T-cell (primary cell): ENCODE measurements at places on chromosomes 3 and 15.

DNA sequence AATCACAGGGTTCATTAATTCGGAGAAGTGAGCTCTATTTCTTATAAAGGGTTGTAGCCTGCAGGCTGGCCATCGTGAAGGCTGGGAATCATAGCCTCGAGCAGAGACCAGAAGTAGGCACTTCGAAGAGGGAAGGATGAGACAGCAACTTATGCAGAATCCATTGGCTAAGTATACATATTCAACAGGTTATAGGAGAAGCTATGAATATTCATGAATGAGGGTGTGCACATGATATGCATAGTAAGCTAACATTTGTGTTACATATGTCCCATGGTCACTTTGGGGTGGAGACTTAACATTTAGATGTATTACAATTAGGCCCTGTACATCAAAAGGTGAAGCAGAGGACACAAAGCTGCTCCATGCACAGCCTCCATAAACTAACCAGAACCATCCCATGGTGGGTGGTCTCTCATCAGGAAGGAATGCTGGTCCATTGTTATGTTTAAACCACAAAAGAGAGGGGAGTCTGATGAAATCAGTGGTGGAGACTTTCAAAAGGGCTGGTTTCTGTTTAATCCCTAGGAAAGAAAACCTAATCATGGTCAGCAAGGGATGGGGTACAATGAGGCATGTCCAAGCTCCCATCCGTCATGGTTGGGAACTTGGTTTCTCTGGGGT, 80.8 kb upstream of the FHIT start:
- DNase-seq: no peak

- no peak for DNase-seq
These were observed 100.1 kb downstream of the LRTM1 start for GRCh38 chr3:54827776-54828175.

- DNase-seq: no peak
These were observed 2.3 kb upstream of the COLQ start for GRCh38 chr3:15523660-15524417.

GRCh38 chr15:83700082-83700481, 46.2 kb downstream of the ADAMTSL3 start:
- no peak for DNase-seq

- DNase-seq: no peak
These were observed 732.4 kb upstream of the GBE1 start for GRCh38 chr3:82493858-82494257.

DNA sequence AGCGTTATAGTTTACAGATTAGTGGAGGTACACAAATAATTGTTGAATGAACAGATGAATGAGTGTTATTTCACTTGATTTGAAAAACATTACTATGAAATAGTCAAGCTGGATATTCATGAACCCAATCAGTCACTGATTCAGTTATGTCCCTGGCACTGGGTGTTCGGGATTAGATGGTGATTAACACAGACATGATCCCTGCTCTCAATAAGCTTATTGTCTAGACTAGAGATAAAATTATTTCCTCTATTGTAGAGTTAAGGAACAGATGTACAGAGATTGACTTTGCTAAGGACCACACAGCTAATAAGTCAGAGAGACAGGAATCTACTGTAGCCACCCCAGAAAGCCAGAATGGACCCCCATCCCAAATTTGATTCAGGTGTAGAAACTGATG, 963 bp downstream of the GRAMD1C start:
- DNase-seq: no peak

GRCh38 chr3:127665586-127665985, 7.2 kb upstream of the ABTB1 start:
- no peak for DNase-seq

DNA sequence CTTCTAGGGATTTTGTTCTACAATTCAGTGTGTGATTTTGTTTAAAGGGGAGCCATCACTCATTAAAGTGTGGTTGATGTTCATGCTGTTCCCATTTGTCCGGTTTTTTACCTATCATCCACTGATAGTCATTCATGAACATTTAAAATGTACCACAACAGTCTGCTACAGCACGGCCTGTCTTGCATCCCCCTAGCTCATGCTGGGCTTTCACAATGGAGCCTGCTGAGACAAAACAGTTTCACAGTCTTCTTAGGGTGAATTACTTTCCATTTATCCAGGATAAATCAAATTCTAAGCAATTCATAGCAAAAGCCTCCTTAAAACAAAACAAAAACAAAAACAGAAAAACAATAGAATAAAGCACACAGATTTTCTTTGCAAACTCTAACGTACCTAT, 627.2 kb downstream of the CADM2 start:
- no peak for DNase-seq

DNA sequence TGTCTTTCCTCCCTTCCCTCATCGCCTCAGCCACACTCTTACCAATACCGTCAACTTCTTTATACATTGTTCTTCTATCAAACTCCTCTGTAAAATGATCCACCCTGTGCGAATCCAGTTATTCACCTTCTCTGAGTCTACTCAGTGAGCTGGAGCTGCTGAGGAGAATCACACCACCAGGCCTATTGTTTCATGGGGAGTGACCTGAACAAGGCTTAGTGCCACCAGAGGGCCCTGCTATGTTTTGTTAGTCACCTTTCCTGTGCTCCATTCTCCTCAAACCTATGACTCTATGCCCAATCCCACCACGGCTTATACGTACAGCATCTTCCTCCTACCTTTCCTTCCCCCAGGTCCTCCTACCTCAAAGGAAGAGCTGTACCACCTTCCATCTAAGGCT, 50.4 kb upstream of the MED12L start:
- DNase-seq: no peak

DNA sequence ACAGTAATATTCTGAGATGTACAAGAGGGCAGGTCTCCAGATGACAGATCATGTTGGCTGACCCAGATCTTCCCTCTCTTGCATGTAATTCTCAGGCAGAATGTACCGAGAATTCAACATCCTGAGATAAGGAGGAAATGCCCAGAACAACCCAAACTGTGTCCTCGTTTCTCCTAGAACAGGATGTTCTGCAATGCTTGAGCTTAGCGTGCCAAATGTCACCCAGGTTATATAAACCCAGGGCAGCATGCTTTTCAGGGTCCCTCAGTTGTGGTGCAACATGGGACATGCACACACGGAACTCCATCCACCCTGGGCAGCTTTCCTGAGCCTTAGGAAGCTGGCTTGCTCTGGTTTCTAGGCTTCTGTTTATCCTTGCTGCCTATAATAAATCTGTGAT, 102.1 kb upstream of the CMC1 start:
- DNase-seq: no peak

DNA sequence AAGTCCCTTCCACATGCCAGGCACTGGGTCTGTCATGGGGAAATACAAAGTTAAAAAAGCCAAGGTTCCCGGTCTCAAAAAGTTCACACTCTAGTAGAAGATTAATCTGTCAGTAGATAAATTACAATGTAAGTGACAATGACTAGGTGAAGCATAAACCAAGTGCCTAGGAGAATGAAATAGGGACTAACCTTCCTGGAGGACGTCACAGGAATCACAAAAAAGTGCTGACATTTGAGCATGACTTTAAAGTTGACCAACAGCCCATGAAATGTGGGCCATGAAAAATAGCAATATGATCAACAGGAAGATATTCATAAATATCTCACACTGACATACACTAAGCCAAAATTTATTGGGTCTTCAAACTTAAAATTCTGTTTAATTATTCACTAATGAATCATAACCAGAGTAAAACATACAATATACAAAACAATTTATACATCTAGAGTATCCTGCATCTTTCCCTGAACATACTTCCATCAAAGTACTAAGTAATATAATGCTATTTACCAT, 20.0 kb downstream of the COPS2 start:
- DNase-seq: no peak

GRCh38 chr15:40136470-40137302, 24.2 kb upstream of the BUB1B start:
- DNase-seq: no peak

GRCh38 chr3:42942693-42943092, 36.4 kb upstream of the GASK1A start:
- DNase-seq: no peak

DNA sequence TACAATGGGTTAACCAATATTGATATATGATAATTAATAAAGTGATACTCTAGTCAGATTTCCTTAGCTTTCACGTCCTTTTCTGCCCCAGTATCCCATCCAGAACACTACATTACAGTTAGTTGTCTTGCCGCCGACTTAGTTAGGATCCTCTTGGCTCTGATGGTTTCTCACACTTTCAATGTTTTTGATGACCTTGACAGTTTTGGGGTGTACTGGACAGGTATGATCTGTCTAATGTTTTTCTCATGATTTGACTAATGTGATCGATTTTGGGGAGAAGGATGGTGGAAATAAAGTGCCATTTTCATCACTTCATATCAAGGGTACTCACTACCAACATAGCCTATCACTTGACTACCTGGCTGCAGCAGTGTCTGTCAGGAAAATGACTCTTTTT, 245.0 kb upstream of the TMC3 start:
- DNase-seq: no peak

- no peak for DNase-seq
These were observed 244.9 kb downstream of the FAM43A start for GRCh38 chr3:194930377-194931204.

DNA sequence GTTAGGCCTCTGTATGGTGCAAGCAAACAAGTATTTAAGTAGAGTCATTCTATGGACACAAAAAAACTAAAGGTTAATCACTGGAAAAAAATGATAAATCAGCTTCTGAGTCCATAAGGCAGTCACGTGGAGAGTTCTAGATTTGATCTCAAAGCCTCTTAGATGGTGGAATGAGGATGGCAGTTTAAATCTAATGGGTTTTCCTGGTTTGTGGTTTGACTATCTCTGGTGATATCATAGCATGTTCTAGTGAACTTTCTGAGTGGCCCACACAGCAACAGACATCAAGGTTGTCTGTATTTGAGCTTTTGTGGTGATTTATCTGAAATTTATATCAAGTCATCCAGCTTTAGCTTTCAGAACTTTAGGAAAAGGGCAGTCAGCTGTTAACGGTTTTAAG, 52.4 kb downstream of the ILDR1 start:
- no peak for DNase-seq

- no peak for DNase-seq
These were observed 136.9 kb upstream of the CFAP20DC start for GRCh38 chr3:59186725-59187124.

GRCh38 chr3:170802164-170803151, 67.5 kb downstream of the RPL22L1 start:
- DNase-seq: no peak

- no peak for DNase-seq
These were observed 34.6 kb upstream of the CDIN1 start for GRCh38 chr15:36544518-36545466.

DNA sequence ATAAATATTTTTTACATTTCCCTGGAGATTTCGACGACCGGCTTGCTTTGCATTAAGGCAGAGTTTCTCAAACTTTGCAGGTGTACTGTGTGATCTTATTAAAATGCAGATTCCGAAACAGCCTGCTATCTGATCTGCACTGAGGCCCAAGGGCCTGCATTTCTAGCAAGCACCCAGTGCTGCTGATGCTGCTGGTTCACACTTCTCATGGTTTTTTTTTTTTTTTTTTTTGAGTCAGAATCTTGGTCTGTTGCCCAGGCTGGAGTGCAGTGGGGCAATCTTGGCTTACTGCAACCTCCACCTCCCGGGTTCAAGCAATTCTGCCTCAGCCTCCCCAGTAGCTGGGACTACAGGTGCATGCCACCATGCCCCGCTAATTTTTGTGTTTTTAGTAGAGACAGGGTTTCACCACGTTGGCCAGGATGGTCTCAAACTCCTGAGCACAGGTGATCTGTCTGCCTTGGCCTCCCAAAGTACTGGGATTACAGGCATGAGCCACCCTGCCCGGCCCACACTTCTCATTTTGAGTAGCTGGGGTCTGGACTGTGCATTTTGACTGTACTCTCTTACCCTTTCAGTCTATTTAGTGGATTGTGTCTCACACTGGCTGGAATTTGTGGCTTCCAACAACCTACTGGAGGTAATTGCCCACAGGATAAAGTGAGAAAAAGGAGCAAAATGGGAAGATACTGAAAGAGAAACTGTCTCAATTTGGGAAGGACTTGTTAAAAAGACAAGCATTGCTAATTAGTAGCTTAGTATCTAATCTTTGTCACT, 94.1 kb downstream of the ITPR1 start:
- DNase-seq: no peak

DNA sequence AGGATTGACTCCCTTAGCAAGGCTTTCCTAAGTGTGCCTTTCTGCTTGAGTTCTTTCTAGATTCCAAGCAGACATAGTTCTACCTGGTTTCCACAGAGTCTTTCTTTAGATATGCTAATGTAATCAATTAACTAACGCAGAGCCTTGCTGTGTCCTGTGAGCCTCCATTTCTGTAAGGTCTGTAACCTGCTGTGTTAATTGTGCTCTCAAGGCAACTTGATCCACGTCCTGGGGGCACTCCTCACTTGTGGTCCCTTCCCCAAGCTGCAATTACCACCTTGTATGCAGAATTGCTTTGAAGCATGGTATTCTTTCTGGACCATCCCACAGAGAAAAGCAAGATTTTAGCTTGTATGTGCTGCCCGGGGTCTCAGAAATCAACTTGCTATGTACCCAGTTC, 29.5 kb upstream of the THSD4 start:
- DNase-seq: no peak

DNA sequence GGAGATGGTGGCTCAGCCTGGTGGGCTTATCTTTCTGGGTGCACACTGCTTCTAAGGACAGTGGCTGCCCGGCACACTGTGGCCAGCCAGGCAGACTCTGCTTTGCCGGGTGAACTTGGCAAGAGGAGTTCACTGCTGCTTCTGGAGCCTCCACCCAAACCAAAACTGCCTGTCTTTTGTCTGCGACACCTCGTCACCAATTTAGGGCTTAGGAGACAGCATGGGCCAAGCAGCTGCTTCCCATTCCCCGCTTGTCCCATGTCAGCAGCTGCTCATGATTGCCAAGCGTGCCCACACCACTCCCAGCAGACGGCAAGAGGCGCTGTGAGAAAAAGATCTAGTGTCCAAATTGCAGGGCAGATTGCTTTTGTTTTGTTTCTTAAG, 57.3 kb downstream of the LSM3 start:
- DNase-seq: no peak

DNA sequence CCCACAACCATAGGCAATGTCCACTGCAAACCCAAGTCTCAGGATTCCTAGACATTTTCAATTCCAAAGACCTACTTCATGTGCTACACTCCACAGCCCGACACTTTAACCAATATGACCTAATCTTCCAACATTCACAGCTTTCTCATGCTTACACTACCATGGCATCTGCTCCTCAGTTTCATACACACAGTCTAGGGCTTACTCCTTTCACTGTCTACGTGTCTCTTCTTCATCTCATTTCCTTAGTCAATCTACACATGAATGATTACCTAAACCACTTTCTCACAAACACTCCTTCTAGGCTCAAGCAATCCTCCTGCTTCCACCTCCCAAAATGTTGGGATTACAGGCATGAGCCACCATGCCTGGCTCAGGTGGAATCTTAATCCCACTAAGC, 106.3 kb downstream of the STAG1 start:
- DNase-seq: no peak

GRCh38 chr15:42549032-42549491, 424 bp downstream of the HAUS2 start:
- peak; percentile 8 for DNase-seq

GRCh38 chr15:68318931-68319909, 41.7 kb downstream of the FEM1B start:
- DNase-seq: no peak

- no peak for DNase-seq
These were observed 99.5 kb upstream of the OSBPL11 start for GRCh38 chr3:125694761-125695294.

- DNase-seq: no peak
These were observed 117.3 kb upstream of the C15orf61 start for GRCh38 chr15:67403428-67404154.

GRCh38 chr3:147483145-147483544, 74.0 kb downstream of the ZIC1 start:
- no peak for DNase-seq

GRCh38 chr15:45863881-45864580, 229.2 kb downstream of the SQOR start:
- DNase-seq: no peak
